ENCODE measurements at places on chromosomes 6 and 20.

- no peak overlapping the region for H3K27ac ChIP-seq
- no peak overlapping the region for H3K4me3 ChIP-seq
- H3K4me1 ChIP-seq, result no peaks in the 10 kb centered on the region
- no peaks in the 10 kb centered on the region for H3K36me3 ChIP-seq
- no peak for DNase-seq
- H3K27me3 ChIP-seq, result no peaks in the 10 kb centered on the region
Observed at GRCh38 chr20:54323227-54323734, 115.4 kb downstream of the PFDN4 start.

- H3K4me3 ChIP-seq, result no peak overlapping the region
- H3K36me3 ChIP-seq, result no peaks in the 10 kb centered on the region
- peaks cover 4% of the 10 kb centered on the region for H3K4me1 ChIP-seq
- DNase-seq, result no peak
- H3K27ac ChIP-seq, result no peak overlapping the region
Observed at GRCh38 chr20:41369673-41370072, 3.1 kb upstream of the EMILIN3 start.

GRCh38 chr6:66161546-66162108 lies 454.6 kb upstream of the EYS start:
- no peak overlapping the region for H3K27ac ChIP-seq
- no peak overlapping the region for H3K4me3 ChIP-seq
- no peaks in the 10 kb centered on the region for H3K36me3 ChIP-seq
- DNase-seq, result no peak
- H3K27me3 ChIP-seq, result no peaks in the 10 kb centered on the region
- H3K4me1 ChIP-seq, result no peaks in the 10 kb centered on the region

- H3K4me3 ChIP-seq, result no peak within 1 kb of the TSS
- peaks cover 11% of the 10 kb centered on the region for H3K27me3 ChIP-seq
- DNase-seq, result peak; percentile 21
- H3K4me1 ChIP-seq, result peaks cover 12% of the 10 kb centered on the region
- no peak within 1 kb of the TSS for H3K27ac ChIP-seq
Observed at GRCh38 chr6:17392978-17393891, at the start of gene CAP2. Gene CAP2, plus strand, starts transcription at chr6:17393595. Its CDS starts 27,961 bp downstream, at chr6:17421556.

- no peak for DNase-seq
- H3K4me3 ChIP-seq, result no peak overlapping the region
- H3K27me3 ChIP-seq, result no peaks in the 10 kb centered on the region
- no peaks in the 10 kb centered on the region for H3K4me1 ChIP-seq
Observed at GRCh38 chr6:44976677-44977641, 351.2 kb upstream of the RUNX2 start.

DNA sequence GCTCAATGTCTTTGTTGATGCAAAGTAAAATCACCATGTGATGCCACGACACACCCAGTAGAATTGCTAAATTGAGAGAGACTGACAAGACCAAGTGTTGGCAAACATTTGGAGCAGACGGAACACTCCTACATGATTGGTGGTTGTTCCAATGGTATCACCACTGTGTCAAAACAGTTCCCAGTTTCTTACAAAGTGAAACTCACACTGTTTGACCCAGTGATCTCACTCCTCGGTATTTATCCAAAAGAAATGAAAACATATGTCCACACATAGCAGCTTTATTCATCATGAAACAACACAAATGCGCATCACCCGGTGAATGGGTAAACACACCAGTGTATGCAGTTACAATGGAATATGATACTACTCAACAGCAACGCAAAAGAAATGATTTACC lies 74.0 kb upstream of the SULF2 start:
- H3K4me1 ChIP-seq, result no peaks in the 10 kb centered on the region
- no peak overlapping the region for H3K4me3 ChIP-seq
- DNase-seq, result no peak
- peaks cover 2% of the 10 kb centered on the region for H3K27me3 ChIP-seq

All from common myeloid progenitor, CD34-positive (primary cell).